Astrocyte of the spinal cord (primary cell): ENCODE measurements at places on chromosomes 4 and X.

- DNase-seq, result no peak
These were observed 24.1 kb downstream of the CCDC149 start for GRCh38 chr4:24888475-24889344.

- no peak for DNase-seq
These were observed 907.6 kb upstream of the EPHA5 start for GRCh38 chr4:66577922-66578321.

DNA sequence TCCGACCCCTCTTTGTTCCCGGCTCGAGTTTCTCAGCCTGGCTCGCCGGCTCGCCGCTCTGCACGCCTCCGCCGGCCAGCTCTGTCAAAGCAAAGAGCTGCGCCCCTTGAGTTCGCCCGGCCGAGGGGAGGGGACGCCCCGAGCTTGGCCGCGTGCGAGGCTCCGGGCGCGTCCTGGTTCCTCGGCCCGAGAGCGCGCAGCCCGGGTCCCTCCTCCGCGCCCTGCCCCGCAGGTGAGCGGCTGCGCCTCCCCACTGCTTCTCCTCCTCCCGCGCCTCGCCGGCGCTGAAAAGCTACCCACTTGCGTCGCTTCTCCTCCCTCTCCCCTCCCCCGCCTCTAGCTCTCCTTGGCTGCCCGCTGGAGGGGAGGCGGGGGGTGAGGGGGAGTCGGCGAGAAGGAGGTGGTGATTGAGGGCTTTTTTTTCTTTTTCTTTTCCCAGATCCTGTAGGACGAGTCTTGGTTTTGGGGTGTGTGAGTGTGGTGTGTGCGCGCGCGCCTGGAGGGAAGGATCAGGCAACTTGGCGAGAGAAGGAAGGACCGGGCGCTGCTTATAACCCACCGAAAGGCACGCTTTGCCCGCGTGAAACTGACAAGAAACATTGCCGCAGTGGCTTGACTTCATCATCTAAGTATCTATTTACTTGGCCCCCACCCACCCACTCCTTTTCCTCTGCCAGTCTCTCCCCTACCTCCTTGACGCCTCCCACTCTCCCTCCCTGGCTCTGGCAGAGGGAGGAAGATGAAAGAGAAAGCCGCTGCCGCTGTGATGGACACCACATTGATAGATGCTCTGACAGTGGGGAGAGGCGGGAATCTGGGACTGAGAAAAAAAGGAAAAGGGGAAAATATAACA, at the start of gene LEF1:
Gene LEF1, minus strand, starts transcription at position 262 of the 853 bp plus-strand sequence. CDS start 1,165 bp downstream, outside the sequence.
- DNase-seq, result peak; percentile 65

DNA sequence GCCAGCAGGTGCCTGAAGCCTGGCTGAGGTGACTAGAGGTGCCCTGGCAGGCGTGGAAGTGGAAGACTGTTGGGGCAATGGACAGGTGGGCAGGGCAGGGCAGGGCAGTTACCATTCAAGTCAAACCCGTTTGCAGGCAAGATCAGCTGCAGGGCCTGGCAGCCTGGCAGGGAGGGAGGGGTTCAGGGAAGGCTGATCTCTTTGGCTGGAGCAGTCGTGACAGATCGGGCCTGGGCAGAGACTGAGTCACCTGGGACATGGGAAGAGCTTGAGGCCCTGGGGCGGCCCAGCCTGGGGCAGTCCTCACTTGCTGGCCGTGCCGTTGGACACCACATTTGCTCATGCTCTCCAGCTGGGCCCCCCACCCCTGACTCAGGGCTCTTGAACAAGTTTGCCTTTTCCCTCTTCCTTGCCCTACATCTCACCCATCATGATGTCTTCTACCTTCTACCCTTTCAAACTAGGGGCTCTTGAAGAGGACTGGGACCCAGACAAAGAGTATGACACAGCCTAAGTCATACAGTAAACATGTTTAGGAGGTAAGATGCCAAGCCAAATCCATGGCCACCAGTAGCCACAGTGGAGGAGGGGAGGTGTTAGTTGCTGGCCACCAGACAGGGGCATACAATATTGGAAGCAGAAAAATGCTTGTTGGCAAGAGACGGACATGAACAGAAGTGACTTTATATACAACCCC, 2.0 kb upstream of the ZNF185 start:
- DNase-seq, result no peak

GRCh38 chr4:63728480-63729177, 680.6 kb downstream of the TECRL start:
- DNase-seq, result no peak

GRCh38 chr4:26785810-26786209, 74.8 kb upstream of the STIM2 start:
- no peak for DNase-seq

GRCh38 chr4:126779001-126779400, 853.8 kb upstream of the INTU start:
- DNase-seq, result no peak

DNA sequence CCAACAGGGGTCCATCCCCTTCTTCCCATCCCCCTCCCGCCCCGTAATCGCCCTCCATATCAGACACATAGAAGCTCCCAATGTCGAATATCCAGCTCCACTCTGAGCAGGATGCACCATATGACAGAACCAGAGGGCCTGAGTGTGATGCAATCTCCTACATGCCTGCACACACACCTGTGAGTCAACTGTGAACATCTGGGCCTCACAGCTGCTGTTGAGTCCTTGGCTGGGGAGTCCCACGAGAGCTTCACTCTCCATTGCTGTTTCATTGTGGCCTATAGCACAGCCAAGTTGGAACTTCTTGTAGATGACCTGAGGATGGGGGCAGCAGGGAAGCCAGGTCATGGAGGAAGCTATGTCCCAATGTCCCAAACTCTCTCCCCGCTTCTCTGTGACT, 8.2 kb downstream of the SLC38A5 start:
- DNase-seq, result no peak

- DNase-seq, result no peak
These were observed 66.6 kb downstream of the CD99L2 start for GRCh38 chrX:150831863-150832262.

- no peak for DNase-seq
These were observed 128.6 kb downstream of the SLC39A8 start for GRCh38 chr4:102216666-102217065.

DNA sequence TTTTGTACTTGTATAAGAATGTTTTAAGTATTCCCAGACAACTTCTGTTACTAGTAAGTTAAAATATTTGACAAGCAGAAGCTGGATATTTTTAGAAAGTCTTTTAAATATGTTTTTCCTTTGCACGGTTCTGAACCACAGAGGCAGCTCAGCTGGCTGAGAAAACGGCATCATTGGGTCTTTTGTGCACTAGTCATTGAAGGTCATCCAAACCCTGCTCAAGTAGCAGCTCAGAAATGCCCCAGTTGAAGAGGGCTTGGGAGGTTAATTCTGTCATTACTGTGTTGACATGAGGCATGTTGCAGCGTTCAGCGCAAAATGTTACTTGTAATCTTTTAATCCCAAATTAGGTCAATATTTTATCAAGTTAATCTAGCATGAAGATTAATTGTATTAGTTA, 383.7 kb upstream of the FAM241A start:
- DNase-seq, result no peak

GRCh38 chr4:158208963-158209640, 1.2 kb upstream of the TMEM144 start:
- no peak for DNase-seq

DNA sequence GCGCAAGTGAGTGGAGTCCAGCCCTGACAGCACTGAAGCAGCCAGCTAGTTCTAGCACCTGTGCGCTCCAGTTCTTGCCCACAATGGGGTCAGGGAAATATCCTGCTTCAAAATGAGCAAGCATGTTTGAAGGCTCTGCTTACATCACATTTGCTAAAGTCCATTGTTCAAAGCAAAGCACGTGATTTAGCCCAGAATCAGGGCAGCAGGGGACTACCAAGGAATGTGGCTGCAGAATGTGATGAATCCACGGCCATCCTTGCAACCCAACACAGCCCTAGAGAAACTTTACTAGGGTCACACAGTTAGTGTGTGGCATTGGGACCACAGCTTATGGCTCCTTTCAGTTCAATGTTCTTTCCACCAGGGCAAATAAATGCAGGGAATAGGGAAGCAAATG, 47.3 kb upstream of the SMIM31 start:
- no peak for DNase-seq

DNA sequence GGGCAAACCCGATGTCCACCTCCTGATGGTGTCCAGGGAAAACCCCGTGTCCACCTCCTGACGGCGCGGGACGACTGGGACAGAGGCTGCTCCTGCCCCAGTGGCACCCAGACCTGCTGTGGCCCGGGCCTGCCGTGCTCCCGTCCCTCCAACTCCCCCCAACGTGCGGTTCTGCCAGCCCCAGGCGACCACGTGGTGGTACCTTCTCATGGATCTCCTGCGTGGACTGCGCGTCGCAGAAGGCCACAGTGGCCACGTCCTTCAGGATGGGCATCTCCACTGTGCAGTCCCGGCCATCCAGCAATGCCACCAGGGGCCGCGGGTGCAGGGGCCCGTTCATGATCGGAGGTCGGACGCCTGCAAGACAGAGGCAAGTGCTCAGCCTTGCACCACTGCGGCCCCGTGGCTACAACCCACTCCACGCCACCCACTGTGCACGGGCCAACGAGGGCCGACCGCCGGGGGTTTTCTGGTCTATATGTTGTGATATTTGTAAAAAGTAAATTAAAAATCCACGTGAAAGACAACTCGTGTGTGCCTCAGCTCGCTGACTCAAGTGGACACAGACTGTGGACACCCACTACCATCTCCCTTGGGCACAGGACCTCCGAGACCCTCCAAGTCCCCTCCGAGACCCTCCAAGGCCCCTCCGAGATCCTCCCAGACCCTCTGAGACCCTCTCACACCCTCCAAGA, 10.8 kb downstream of the CTBP1 start:
- no peak for DNase-seq
